NT2/D1 (cell line): ENCODE measurements at places on chromosomes 1 and 21.
A peak's percentile ranks its signal among the peaks of the same experiment; 100 is the strongest.

DNA sequence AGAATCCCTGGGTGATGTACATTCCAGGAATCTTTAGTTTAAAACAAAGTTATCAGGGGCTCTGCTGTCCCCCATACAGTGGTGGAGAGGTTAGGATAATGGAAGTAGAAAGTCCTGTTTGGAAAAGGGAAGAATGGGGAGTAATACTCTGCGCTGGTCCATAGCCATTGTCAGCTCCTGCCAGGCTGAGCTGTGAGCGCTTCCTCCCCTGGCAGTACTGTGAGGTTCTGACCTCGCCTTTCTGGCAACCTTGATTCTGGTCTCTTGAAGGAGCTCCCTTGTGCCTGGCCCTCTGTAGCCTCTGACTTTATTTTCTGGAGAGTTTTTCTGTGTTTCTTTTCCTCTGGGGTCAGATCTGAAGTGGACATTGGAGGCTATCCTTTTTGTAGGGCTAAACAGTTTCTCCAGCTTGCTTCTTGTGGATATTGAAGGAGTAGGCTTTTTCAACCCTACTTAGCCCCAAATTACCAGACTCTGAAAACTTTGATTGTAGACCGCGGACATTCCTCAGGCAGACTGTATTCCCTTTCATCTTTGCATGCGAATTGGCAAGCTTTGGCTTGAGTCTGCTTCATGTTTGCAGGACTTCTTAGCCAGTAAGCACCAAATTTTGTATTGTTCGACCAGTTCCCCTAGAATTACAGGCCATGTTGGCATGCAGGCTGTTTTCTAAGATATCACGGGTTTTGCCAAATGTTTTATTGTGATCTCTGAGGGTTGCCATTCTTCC is 13.8 kb downstream of the UBE4B start:
- no peak for DNase-seq

DNA sequence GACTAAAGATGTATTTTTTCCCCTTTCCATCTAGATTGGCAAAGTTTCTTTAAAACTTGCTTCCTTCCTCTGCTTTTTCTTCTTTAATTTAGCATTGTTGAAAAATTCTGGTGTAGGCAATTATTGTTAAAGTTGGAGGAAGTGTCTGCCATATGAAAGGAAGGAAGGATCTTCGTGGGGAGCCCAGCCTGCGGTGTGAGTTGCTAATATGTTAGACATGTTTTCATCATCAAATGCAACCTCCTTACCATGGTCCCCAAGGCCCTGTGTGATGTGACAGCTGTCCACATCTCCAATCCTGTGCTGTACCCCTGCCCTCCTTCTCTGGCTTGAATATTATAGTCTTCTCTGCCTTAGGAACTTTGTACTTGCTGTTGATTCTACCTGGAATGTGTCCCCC is 81.0 kb upstream of the ZBTB18 start:
- DNase-seq = no peak

- DNase-seq = no peak
These were observed 119.9 kb downstream of the ACBD6 start for GRCh38 chr1:180382326-180383115.

DNA sequence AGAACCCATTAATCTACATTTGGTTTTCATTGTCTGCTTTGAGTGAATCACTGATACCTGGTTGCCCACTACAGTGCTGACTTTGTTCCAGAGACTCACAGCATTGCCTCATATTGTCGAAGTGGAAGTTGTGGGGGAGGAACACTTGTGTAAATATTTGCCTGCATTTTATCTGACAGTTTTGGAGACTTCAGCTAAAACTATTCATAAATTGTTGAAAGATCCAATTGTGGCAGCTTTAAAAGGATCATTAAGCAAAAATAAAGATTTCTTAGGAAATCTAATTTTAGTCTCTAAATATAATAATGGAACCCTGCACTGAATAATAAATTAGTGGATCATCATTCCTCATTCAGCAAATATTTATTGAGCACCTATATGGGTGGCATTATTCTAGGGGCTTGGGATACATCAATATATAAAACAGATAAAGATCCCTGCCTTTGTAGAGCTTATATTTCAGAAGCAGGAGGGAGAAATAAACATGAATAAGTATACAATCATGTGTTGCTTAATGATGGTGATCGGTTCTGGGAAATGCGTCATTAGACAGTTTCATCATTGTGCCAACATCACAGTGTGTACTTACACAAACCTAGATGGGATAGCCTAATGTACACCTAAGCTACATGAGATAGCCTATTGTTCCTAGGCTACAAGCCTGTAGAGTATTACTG is 73.5 kb downstream of the OSBPL9 start:
- no peak for DNase-seq

DNA sequence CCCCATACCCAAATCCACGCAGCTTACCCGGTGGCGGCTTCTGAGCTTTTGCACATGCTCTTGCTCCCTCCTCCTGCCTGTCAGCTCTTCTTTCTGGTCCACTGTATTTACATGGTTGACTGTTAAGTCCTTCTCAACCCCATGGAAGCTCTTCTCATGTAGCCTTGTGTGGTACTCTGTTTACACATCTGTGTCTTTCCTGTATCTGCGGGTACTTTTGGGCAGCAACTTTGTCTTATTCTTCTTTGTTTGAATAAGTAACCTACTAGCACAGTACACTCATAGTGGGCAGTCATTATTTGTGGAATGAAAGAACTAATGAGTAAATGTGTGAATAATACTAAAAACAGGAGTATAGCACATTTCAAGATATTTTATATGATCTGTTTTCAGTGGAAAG is 88.5 kb upstream of the GPR88 start:
- no peak for DNase-seq

DNA sequence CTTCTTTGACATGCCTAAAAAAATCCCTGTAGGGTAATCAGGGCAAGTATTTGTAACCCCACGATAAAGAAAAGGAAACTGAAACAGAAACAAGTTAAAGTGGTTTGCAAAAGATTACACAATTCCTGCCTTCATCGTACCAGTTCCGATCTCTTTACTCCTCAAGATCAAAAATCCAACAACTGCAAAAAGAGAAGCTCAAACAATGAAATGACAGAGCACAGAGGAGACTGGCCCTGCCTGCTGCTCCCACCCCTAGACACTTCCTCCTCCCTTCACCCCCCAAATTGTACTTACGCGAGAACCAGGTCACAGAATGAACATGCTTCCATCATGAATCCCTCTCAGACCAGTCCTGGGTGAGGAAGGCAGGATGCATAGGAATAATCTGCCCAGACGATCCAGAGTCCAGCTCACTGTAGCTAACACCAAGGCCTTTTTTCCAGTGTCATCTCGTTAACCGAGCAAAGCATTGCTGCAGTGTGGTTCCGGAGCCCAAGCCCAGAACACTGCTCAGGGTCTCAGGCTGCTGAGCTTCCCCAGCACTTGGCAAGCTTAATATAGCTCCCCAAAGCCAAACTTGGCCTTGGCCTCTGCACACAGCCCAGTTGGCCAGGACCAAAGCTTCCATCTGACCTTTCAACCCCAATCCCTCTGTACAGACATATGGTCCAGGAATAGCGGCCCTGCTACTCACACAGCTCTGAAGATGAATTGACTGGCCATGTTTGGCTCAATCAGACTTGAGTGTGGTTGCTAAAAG is 20.3 kb downstream of the RXRG start:
- no peak for DNase-seq

- DNase-seq = no peak
These were observed 16.6 kb upstream of the GFI1 start for GRCh38 chr1:92503043-92503925.

DNA sequence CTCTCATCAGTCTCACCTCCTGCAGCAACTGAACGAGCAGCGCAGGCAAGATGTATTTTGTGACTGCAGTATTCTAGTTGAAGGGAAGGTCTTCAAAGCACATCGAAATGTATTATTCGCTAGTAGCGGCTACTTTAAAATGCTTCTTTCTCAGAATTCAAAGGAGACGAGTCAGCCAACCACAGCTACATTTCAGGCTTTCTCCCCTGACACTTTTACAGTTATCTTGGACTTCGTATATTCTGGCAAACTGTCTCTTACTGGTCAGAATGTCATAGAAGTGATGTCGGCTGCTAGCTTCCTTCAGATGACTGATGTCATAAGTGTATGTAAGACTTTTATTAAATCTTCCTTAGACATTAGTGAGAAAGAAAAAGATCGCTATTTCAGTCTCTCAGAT is 53.7 kb downstream of the ZBTB8A start:
- DNase-seq = no peak

GRCh38 chr1:99704356-99704816 is 58.5 kb downstream of the PALMD start:
- DNase-seq = no peak

DNA sequence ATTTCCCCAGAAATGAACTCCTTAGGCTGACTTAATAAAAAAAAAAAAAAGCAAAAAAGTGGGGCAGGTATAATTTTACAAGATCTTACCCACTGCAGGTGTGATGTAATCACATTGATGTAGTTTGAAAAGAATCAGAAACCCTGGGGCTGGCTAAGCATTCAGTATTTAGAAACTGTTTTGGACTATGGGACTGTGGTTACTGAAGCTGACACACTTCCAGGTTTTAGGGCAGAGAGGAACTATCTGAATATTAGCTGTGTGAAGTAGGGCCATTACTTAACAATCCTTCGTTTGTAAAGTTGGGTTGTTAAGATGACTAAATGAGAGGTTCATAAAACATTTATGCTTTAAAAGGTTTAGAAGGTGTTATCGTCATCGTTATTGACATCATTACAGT is 165.3 kb downstream of the FASLG start:
- no peak for DNase-seq

GRCh38 chr21:31181082-31181750 is 142.9 kb upstream of the KRTAP19-8 start:
- no peak for DNase-seq

DNA sequence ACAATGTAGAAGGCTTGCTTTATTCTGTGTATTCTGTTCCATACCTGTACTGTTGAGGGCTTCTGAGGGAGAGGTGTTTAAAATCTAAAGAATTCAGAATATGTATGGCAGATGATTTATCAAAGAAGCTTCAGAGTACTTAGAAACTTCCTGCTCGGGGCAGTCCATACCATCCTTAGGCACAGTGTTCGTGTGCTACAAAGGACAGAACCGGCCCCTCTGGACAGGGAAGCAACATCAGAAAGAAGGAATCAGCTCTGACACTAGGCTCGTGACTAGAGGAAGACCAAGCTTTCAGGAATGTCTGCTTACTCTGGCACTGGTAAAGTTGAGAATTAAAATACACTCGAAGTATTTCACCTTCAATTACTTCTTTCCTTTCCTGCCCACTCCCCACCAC is 14.1 kb downstream of the SELP start:
- no peak for DNase-seq

DNA sequence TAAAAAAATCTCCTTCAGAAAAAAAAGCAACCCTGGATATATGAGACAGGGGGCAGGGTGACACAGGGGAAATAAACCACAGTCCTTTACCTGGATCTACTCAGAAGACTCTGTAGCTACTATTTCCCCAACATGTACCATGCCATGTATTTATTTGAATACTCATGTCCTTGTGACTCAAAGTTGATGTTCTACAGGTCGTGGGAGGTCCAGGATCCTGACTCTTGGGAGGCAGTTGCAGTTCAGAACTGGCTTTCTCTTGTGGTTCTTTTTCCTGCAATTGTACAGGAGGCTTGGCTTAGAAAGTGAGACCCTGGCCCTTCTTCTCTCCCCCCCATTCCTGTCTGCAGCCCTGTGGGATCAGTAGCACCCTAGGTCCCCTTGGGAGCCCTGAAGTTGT is 5.8 kb upstream of the IL24 start:
- DNase-seq = no peak

GRCh38 chr1:221776495-221777301 is 34.8 kb upstream of the DUSP10 start:
- no peak for DNase-seq

- DNase-seq = peak; percentile 65
These were observed 7.4 kb downstream of the SEMA4A start for GRCh38 chr1:156160743-156161171.

- DNase-seq = no peak
These were observed 249.8 kb downstream of the USH2A start for GRCh38 chr1:216173376-216173995.

GRCh38 chr1:38585971-38586370 is 273.6 kb downstream of the RRAGC start:
- no peak for DNase-seq

DNA sequence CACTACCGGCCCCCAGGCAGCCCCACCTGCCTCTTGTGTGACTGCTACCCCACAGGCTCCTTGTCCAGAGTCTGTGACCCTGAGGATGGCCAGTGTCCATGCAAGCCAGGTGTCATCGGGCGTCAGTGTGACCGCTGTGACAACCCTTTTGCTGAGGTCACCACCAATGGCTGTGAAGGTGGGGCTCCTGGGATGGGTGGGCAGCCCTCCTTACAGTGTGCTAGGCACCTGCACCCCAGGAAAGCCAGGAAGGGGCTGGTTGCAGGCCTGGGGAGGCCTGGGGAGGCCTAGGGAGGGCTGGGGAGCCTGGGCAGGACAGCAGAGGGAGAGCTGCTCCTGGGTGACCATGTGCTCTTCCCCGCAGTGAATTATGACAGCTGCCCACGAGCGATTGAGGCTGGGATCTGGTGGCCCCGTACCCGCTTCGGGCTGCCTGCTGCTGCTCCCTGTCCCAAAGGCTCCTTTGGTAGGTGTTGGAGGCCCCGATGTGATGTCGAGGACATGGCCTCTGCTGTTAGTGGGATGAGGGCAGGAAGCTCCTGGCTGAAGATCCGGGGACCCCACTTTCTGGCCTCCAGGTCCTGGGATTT is 16.5 kb downstream of the CELSR2 start:
- DNase-seq = no peak

- no peak for DNase-seq
These were observed 19.1 kb downstream of the NOL9 start for GRCh38 chr1:6535214-6535613.

GRCh38 chr1:2210786-2211185 is 16.2 kb upstream of the FAAP20 start:
- DNase-seq = no peak

DNA sequence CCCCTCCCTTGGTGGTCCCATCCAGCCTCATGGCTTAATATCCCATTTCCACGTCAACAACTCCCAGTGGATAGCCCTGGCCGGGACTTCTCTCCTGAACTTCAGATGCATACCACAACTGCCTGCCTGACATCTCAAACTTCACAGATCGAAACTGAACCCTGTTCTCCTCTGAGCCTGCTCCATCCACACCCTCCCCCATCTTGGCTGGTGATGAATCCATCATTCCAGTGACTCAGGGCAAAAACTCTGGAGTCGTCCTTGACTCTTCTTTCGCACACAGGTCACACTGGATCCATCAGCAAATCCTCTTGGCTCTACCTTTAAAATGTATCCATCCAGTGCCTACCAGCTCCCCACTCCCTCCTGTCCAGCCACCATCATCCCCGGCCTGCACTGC is 3.9 kb downstream of the TAS1R2 start:
- DNase-seq = no peak

GRCh38 chr1:46394872-46395465 is 852 bp downstream of the FAAH start:
- DNase-seq = no peak

DNA sequence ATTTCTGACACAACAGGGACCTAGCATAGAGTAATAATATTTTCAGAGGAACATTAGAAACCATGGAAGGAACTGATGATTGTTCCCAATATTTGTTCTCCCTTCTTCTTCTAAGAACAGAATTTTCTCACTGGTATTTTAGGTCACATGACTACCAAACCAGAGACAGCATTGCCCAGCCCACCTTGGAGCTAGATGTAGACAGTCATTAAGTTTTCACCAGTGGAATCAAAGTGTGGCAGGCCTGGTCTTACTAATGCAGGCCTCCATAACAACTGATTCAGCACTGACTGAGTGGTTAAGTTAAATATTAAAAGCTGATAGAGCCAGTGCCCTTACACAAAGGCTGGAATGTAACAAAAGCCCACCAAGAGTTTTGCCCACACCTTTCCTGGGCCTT is 244.4 kb downstream of the ZNF648 start:
- no peak for DNase-seq
